ENCODE measurements at places on chromosomes 1 and 21.

DNA sequence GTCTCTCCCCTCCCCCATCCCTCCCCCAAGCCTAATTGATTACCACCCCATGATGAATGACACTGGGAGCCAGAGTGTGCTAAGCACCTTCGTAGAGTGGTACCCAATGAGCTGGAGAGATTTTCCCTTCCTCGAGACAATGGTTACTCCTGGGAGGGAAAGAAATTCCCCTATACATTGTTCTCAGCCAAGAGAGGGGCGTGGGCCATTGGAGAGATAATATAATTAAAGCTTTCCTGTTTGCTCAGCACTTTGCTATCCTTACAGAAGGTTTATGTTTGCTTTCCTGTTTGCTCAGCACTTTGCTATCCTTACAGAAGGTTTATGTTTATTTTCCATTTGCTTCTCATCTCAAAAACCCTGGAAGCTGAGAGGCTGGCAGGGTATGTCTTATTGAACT is 126.1 kb upstream of the KLHDC7A start:
- DNase-seq, result no peak

DNA sequence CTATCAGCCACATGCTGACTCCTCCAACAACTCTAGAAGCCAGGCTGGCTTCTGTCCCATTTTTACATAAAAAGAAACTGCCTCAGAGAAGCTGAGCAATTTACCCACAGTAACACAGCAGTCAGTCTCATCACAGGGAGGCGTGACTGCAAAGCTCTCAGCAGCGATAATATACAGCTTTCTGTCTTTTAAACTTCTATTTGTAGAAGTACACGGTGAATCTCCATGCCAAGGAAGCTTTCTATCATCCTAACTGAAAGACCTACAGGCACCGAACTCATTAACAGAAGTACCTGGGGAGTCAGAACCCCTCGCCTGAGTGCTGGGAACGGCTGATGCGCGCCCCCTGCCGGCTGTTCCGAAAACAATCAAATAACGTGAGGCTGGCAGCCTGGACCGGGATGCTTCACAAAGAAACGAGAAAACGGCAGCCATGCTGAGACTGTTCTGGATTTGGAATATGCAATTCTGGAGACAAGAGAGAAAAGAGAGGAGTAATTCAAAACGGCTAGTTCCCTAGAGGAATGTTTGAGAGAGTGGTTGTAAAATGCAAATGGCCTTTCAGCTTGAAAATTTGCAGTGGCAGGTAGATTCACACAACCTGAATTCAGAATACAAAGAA is 43.5 kb upstream of the RAB4A start:
- no peak for DNase-seq

- peak; percentile 40 for DNase-seq
These were observed 22.1 kb downstream of the PTPRF start for GRCh38 chr1:43552813-43553212.

GRCh38 chr1:8239306-8240023 is 78.4 kb upstream of the SLC45A1 start:
- DNase-seq, result no peak

DNA sequence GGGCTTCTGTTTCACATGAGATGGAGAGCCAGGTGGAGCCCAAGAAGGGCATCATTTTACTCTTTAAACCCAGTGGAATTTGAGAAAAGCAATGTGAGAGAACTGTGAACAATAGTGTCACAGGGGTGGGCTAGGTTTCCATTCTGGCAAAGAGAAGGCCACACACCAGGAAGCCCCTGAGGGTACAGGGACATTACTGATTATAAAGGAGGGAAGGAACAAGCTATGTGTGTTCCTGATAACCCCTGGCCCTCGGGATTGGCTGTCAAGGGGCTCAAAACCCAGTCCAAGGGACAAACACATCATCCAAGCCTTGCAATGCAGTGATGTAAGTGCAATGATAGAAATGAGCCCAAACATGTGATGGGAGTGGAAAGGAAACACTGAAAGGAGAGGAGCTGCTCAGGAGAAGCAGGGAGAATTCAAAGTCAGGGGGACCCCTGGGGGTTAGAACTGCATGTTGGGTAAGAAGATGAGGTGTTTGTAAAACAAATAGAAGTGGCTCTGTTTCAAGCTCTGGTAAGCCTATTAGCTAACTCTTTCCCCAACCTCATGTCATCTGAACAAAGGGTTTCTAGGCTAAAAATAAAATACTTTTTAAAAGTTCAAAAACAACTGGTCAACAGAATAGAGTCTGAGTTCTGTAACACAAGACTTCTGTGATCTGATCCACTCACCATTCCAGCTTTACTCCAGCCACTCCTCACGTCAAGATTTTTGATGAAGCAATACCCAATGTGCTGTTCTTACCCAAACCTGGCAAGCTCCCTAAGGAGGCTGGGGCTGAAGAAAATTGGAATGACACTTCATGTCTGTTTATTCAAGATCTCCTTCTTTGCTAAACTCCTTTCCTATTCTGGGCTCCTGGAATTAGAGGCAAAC is 51.1 kb upstream of the IL12RB2 start:
- no peak for DNase-seq

GRCh38 chr1:99361406-99361805 is 97.1 kb downstream of the PLPPR4 start:
- no peak for DNase-seq

DNA sequence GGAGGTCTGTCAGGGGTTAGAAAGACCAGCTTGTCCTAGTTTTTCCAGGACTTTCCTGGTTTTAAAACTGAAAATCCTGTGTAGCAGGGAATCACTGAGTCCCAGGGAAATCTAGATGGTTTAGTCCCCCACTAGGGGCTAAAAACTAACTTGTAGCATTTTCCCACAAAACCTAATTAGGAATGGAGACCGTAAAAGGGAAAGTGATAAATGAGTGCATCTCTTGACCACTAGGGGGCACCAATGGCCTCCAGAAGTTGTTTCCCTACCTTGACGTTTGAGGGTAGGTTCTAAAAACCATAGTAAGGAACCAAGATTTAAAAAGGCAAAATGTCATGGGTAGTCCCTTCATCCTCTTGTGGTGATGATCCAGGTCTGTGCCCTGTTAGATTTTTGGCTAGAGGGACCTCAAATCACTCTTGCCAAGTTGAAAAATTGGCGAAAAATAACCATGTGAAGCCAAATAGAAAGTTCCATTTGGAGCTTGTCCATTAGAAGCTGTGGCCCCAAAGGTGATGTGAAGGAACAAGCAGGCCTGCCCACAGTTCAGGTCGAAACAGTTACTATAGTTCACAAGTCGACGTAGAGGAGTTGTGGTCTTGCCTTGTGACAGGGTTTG is 24.5 kb downstream of the CLIC6 start:
- no peak for DNase-seq

Measured in caudate nucleus (tissue), 63 donors.